AG09309 (cell line): ENCODE measurements at places on chromosomes 3 and 15.
A peak's percentile ranks its signal among the peaks of the same experiment; 100 is the strongest.

DNA sequence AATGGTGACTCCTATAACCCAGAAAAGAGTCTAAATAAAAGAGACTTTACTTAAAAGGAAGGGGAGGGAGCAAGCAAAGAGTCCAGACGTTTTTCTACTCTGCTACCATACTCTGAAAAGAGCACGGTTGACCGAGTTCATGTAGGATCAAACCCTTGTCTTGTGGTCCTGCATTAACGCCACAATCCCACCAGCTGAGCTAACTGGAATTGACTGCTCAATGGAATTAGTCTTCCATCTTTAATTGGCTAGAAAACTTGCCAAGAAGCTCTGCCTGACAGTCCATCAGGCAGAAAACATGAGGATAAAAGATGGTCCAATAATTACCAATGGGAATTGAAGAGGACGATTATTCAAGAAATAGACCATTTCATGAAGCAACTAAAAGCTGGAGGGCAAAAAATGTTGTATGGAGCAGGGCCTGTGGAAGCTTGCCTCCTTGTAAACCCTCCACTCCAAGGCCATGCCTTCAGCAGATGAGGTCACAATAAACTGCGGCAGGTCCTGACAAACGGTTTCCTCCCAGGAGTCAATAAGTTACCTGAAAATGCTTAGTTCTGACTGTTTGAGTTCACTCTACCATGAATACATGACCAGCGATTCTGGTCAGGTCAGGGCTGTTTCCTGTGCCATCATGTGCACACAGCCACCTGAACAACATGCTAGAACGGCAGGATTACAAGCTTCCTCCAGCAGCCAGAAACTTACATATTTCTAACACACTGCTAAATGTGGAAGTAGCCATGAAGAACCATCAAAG is 35.6 kb upstream of the ARHGEF3 start:
- DNase-seq: no peak

DNA sequence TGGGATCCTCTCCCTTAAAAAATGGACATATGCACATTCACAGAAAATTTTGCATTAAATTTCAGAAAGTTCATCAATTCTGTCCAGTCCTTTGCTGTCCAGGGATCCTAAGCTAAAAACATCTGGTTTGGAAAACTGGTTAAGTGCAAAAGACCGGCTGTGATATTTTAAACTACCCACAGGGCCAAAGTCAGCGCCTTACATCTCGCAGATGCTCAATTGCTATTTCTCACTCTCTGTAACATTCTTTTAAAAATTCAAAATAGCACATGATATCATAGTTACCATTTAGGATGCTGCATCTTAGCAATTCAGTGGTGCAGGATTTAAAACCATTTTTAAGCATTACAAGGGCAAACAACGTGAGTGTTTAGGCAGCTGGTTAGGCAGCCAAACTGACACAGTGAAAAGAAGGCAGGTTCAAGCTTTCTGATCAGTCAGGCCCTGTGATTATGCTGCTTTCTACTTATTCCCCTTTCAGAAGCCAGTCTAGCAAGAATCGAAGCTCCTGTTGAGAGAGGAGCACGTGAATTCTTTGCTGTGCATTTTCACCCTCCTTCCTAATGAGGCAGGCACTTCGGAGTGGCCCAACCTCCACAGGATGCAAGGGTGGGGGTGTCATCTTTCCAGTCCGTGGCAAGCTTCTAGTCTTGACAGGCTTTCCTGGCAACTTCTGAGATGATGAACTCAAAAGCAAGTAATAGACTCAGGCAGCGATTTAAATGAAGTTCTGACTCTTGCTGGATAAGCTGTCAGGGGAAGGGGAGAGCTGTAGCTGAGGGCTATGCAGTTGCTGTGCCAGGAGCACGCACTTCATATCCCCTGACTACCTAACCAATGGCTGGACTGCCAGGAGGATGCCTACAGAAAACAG is 8.8 kb downstream of the PRICKLE2 start:
- no peak for DNase-seq

- no peak for DNase-seq
Observed at GRCh38 chr3:172329070-172329469, 119.2 kb downstream of the GHSR start.

GRCh38 chr3:50530001-50530970 is 26.9 kb upstream of the CACNA2D2 start:
- no peak for DNase-seq

DNA sequence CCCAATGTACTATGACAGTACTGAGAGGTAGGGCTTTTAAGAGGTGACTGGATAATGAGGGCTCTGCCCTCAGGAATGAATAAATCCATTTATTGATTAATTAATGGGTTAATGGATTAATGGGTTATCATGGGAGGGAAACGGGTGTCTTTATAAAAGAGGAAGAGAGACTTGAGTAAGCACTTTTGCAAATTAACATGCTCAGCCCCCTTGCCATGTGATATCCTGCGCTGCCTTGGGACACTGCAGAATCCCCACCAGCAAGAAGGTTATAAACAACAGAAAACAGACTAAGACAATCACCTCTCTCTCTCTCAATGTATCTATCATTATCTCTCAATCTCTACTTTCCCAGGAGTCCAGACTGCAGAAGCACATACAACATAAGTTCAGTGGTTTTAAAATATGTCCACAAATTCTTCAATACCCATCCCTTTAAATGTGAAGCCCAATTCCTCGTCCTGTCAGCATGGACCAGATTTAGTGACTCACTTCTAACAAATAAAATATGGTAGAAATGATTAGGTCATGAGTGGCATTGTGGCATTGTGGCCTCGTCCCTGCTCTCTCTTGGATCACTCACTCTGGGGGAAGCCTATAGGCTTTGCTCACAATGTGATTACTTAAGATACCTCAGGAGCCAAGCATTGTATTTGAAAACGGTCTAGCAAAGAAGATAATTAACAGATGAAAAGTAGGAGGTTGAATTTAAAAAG is 40.0 kb upstream of the IL12A start:
- DNase-seq: no peak

GRCh38 chr3:101203411-101203810 is 117.0 kb downstream of the IMPG2 start:
- no peak for DNase-seq

GRCh38 chr3:23739536-23739935 is 66.2 kb upstream of the UBE2E1 start:
- peak; percentile 40 for DNase-seq

- no peak for DNase-seq
Observed at GRCh38 chr3:12571986-12572385, 15.1 kb downstream of the MKRN2 start.

DNA sequence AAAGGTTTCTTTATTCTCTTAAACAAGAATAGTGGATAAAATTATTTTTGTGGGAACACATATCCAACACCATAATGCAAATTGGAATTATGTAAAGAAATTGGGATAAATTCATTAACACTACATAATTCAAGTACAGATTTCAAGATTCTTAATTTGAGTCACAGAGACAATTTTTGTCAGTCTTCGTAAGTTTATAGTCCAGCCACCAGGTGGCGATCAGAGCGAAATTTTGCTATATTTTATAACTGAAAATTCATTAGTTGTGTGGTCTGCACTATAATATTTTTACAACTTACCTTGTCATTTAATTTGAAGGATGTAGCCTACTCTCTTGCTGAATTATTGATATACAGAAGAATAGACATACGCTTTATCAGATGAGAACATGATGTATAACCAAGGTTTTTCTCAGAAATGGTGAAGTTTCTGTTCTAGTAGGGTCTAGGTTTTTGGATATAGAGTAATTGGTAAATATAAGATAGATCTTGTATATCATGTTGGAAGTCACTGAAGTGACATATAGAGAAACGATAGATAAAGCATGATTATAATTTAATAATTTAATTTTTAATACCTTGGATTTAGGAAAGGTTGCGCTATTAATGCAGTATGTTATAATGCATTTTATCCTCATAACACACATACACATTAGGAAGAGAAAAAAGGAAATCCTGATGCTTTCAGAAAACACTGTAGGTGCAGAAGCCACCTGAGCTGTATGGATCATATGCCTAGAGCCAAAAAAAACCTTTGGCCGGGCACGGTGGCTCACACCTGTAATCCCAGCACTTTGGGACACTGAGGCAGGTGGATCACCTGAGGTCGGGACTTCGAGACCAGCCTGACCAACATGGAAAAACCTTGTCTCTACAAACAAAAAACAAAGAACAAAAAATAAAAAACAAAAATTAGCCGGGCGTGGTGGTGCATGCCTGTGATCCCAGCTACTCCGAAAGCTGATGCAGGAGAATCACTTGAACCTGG is 31.7 kb downstream of the PLSCR4 start:
- no peak for DNase-seq

DNA sequence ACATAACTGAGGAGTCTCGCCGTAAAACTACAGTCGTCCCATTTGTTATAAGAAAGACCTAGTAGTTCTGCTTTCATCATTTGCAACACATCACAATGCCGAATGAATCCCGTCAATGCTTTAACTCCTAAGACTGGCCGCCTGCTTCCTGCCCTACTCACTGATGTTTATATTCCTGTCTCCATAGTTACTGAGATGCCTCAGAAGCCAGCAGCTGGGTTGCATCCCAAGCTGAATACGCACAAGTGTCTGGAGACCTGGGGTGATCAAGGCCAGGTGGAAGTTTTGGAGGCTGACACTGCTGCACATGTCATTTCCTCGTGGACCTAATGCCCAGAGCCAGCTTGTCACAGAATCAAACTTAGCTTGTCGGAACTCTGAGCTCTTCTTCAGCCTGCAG is 95.2 kb upstream of the UBE2E1 start:
- no peak for DNase-seq

DNA sequence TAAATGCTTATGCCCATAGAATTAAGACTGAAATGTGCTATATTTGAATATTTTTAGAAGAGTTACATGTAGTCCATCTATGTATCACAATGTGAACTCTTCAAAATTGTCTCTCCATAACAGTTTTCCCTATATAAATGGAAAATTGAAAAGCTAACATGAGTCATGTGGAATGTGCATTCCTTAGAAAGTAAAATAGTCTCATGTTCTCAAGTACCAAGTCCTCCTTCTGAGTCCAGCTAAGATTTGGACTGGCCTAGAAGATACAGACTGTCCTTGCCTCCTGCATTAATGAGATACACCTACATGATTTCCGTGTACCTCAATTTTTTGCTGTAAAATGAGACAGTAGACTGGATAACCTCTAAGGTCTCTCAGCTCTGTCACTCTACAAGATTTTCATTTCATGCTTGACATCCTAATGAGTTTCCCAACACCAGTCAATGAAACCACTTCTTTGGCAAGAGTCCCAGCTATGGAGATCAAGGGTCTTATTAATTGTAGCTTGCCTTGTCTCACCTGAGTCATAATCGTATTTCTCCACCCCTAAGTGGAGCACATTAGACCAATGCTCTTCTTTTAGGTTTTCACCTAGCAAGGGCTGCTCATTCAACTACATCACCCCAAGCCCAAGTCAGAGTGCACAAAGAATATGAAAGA is 350.6 kb upstream of the IL12A start:
- no peak for DNase-seq

DNA sequence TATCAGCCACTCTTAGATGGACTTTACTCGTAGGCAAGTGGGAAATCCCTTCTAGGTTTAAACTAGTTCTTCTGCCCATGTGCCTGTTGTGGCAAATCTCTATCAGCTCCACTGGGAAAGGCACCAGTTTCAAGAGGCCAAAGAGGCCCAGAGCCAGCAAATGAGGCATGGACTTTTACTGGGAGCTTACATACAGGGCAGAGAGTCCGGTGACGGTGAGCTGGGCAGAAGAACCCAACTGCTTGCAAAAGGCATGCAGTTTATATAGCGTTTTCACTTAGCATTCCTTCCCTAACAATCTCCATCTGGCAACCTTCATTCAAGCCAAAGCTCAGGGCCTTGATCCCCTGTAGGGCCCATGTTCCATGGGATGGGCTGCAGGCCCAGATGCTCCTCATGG is 93.0 kb upstream of the C3orf80 start:
- DNase-seq: no peak

DNA sequence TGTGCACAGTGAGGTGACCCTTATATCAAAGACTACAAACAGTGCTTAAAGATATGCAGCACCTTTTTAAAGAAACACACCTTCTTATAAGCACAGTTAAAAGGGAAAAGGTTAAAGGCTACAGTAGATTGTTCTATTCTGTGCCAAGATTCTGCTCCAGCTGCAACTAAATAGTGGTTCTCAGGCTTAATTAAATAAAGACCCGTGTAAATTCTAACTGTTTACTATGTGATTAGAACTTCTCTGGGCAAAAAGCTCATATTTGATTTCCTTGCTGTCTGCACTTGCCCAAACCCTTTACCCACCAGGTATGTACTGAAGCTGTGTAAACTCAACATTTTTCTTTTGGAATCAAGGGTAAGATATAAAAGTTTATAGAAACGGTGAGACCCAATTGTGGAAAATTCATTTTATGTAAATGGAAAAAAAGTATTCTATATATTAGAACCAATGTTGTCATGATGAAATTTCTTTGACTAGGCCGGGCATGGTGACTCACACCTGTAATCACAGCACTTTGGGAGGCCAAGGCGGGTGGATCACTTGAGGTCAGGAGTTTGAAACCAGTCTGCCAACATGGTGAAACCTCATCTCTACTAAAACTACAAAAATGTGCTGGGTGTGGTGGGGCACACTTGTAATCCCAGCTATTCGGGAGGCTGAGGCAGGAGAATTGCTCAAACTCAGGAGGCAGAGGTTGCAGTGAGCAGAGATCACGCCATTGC is 230.6 kb downstream of the MECOM start:
- no peak for DNase-seq

DNA sequence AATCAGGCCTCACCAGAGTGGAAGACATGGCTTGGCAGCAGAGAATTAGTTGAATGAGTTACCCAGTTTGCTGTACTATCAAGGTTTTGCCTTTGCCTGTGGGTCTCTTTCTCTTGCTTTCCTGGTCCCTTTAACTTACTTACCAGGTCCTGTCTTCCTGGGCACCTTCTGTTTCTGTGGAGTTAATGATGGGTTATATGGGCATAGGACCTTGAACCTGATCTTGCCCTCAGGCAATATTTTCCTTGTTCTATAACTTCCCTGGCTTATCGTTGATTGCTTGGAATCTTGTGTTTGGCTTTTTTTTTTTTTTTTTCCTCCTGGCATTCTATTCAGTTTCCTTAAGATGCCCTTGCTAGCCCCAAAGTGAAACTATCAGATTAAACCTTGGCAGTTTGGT is 106.8 kb downstream of the HHLA2 start:
- DNase-seq: no peak

DNA sequence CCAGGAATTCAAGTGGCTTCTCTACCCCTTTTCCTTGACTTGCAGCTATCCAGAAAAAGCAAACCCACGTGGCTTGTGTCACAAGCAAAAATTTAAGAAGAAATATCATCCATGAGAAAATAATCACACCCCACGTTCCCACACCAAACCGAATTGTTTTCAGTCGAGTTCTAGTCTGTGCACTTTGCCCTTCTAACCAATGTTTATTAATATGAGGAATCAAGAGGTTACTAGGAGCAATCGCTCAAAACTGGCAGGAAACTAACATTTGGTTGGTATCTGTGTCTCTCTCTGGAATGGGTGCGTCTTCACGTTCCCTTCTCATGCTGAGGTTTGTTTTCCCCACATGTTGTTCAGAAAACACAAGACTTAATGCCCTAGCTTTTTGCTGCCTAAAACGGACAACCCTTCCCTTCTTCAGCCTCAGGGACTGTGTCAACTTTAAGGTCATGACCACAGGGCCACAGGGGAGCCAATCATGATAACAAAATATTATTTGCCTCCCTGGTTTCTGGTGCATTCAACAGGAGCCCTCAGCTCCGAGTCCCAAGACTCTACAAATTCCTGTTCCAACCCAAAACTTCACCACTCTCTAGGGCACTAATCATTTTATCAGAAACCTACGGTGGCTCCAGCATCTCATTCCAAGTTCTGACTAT is 41.4 kb upstream of the LMCD1 start:
- no peak for DNase-seq

GRCh38 chr3:109109574-109109973 is 8.4 kb downstream of the MORC1 start:
- DNase-seq: no peak

- no peak for DNase-seq
Observed at GRCh38 chr15:59443341-59444072, 5.5 kb downstream of the FAM81A start.
